ENCODE measurements at places on chromosomes 11 and 22.

GRCh38 chr11:78708388-78708787 is 133.7 kb upstream of the NARS2 start:
- DNase-seq: no peak

GRCh38 chr11:131534611-131535010 is 164.2 kb downstream of the NTM start:
- no peak for DNase-seq

DNA sequence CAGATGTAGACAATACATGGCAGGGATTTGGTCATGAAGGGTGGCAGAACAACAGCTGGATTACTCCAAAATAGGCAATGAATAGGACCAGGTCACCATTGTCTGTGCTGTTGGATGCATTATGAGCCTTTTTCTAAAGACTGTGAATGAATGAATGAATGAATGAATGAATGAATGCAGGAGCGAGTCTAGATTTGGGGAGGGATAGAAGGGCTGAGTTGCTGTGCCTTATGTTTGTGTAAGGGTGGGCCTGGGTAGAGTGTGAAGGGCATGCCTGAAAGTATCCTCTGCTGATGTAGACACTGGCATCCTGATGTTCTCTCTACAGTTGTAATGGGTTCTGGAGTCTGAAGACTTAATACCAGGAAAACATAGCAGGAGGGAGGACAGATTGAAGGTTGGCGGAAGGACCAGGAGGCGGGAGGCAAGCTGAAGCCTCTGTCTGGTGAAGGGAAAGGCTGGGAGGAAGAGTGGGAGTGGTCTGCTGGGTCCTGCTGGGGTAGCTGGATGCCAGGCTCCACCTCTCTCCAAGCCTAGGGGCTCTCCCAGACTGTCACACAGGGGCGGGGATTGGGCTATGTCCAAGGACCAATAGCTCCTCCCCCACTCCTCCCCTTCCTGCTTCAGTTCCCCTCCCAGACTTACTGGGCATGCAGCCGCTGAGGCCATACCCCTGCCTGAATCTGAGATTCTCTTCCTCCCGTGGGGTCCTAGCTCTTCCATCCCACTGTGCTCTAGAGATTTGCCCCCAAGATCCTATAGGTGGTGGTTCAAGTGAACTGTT is 4.8 kb downstream of the TRIM3 start:
- DNase-seq: peak; percentile 76

DNA sequence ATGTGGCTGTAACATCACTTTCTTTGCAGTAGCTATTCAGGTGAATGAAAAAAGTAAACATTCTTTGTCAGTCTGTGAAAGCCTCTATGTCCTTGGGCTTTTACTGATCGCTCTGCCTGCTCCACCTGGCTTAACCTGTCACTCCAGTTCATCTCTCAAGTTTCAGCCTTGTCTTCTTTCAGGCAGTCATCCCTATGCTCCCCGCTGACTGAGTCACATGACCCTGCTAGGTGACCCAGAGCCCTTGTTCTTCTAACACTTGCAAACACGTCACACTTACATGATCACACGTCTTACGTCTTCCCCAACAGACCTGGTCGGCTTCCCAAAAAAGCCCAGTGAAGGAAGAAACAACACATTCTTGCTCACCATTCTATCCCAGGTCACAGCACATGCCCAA is 499.3 kb upstream of the TENM4 start:
- no peak for DNase-seq

- DNase-seq: peak; percentile 6
These were observed 43.9 kb downstream of the DDX6 start for GRCh38 chr11:118746988-118747585.

- DNase-seq: no peak
These were observed 215.4 kb upstream of the UBASH3B start for GRCh38 chr11:122439866-122440810.

- DNase-seq: peak; percentile 82
These were observed 354.7 kb downstream of the LARGE1 start for GRCh38 chr22:33565580-33565995.

DNA sequence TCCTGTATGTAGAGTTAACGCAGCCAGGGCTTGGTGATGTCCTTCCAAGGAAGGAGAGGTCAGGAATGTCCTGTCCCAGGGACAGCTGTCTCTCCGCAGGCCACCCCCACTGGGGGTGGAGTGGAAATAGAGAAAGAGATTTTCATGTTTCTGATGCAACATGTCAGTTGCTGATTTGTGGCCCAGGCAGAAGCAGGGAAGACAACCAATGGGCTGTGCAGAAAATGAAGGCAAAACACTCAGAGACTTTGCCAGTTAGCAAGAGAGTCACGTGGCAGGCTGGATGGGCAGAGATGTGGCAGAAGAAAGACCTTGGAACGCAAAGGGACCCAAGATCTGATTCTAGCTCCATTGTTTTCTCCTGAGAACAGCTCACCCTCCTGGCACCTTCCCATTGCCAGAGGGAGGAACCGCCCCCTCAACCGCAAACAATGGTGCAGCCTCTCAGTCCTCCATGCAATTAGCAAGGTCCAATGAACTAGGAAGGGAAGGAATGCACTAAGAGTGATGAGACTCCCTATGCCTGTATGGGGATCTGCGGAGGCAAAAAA is 71.0 kb downstream of the SYN3 start:
- DNase-seq: no peak

DNA sequence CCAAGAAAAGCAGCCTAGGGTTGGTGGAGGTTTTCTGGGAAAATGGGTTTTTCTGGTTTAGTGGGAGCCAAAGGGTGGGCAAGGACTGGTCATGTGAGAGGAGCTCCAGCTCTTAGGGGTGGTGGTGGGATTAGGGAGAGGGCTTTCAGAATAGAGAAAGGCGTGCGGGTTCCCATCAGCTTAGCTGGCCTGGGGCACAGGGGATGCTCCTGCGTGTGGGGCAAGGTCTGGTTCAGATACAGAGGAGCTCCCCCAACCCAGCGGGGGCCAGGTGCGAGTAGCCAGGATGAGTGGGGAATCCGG is 644 bp downstream of the TMEM134 start:
- DNase-seq: no peak

- no peak for DNase-seq
These were observed 32.7 kb downstream of the DENND5A start for GRCh38 chr11:9232482-9232881.

DNA sequence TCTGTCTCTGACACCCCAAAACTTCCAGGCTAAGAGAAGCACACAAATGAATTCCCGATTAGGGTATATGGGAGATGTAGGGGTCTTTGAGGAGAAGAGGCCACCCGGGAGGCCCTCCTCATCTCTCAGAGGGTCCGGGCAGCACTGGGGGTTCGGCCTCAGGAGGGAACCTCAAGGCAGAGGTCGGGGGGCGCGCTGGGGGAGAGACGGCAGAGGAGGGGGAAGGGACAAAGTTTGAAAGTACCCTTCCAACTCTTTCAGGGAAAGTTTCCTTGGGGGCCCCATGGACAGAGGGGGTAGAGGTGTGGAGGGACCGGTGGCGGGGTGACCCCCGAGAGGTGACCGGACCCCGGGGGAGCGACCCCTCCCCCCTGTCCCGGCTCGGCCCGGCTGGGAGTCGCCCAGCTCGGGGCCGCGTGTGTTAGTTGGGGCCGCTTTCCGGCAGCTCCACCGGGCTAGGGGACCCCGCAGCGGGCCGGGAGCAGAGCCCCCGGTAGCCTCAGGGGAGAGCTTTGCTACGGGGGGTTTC is 3.3 kb upstream of the GCAT start:
- no peak for DNase-seq

DNA sequence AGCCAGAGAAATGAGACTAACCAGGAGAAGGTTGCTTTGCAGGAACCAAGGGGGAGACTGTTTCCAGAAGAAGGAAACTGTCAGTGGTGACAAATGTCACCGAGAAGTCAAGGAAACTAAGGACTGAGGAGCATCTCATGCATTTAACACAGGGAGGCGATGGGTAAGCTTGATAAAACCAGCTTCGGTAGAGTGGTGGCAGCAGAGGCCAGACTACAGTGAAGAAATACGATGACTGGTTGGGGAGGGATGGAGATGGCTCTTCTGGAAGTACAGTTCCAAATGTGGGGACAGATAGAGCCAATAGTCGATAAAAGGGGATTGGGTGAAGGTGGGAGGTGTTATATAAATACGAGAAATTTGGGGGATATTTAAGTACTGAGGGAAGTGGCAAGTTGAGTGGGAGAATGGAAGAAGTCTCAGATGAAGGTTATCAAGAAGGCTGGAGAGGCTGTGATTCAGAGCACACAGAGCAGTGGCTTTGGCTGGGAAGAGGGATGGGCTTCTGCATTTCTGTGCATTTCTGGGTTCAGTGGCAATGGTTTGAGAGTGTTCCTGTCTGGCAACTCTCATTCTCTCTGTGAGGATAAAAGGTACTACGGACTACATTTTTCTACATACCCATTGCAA is 29.2 kb downstream of the SC5D start:
- DNase-seq: peak; percentile 76

DNA sequence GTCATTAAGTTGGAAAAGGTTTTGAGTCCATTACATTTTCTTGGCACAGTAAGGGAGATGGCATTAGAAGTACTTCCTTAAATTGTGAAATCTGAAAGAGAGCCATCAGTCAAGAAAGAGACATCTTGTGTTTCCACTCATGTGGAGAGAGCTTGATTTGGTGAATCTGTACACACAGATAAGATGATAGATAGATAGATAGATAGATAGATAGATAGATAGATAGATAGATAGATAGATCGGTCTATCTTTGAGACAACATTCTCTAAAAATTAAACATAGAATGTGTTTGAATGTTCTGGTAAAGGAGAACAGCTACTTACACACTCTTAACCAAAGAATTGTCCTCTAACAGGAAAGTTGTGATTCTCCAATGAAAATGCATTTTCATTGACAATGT is 76.2 kb downstream of the TTC17 start:
- no peak for DNase-seq

DNA sequence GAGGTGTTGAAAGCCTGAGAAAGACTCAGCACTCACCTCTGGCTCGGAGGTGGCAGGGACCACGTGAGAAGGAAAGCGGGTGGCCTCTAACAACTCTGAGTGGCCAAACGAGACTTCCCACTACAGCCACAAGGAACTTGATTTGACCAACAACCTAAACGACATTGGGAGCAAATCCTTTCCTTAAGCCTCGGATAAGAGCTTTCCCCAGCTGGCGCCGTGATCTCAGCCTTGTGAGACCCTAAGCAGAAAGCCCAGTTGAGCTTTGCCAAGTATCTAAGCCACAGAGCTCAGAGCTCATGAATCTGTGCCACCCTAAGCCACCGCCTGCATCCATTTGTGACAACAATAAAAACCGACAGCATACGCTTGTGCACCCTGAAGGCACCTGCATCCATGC is 636.0 kb downstream of the TBC1D22A start:
- DNase-seq: no peak

GRCh38 chr11:63227521-63228107 is 15.8 kb downstream of the SLC22A25 start:
- no peak for DNase-seq

DNA sequence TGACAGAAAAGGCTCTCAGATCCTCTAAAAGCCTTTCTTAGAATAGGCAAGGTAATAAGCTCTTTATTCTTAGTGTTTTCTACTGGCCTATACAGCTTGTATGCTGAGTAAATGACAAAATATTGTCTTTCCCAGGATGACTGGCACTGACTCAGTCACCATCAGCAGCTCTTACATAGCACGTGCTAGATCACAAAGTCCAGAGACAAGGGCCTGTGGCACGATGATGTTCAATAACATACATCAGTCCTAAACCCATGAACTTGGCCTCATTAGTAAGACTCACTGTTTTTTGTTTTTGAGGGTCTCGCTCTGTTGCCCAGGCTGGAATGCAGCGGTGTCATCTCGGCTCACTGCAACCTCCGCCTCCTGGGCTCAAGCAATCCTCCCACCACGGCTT is 42.7 kb downstream of the CELF1 start:
- DNase-seq: peak; percentile 41

DNA sequence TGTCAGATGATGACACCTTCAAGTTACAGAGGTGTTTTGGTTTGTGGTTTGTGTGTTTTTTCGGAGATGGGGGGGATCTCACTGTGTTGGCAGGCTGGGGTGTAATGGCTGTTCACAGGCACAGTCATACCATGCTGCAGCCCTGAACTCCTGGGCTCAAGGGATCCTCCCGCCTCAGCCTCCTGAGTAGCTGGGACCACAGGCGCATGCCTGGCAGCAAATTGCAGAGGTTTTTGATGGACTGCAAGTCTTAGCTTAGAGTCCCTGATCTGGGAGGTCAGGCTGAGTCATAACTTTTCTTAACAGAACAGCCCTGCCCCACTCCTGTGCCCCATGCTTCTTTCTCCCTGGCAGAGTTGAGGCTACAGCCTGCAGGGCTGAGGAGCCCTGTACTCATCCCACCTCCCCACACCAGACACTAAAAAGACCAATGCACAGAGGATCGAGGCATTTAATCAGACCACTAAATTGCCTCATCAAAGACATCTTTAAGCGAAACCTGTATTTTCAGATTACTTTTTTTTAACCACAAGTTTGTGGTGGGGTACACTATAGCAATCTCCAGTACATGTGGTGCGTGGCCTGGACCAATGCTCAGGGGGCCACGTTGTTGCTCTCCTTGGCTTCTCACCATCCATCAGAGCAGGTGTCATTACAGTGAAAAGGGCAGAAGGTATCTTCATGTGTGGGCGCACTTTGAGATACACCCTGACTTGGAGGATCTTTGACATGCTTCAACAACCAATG is 17.1 kb upstream of the ADORA2A start:
- DNase-seq: no peak

DNA sequence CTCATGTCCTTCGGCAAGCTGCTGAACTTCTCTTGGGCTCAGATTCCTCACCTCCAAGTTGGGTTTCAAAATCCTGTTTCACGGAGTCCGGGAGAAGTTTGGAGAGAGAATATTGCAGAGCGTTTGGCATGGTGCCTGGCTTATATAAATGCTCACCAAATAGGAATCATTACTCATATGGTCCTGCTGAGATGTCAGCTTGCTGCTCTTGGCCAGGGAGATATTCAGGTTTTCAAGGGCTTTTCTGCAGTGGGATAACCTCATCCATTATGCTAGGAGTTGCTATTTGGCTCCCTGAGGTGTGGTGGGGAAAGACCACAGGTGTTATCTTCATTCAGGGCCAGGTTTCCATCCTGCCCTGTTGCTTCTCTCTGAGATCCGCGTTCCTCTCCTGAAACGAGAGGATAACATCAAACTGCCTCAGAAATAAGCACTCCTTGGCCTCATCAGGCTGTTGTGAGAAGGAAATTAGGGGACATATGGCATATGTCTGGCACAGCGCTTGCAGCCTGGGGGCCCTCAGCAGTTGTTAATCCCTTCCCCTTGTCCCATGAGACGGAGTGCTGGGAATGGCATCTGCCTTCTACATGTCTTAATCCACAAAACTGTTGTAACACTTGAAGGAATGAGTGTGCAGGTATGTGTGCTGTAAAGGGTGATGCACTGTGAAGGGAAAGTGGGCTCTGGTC is 29.9 kb upstream of the ACER3 start:
- DNase-seq: no peak

GRCh38 chr11:119907878-119908572 is 179.0 kb upstream of the NECTIN1 start:
- no peak for DNase-seq

GRCh38 chr11:110446594-110446993 is 16.8 kb downstream of the FDX1 start:
- DNase-seq: no peak

- DNase-seq: no peak
These were observed 26.1 kb upstream of the RTL6 start for GRCh38 chr22:44523981-44524759.

Data from GM12865 (cell line).